Naive thymus-derived CD8-positive, alpha-beta T cell (primary cell): ENCODE measurements at places on chromosomes 2 and 18.

- DNase-seq, result no peak
These were observed 196.3 kb downstream of the MC4R start for GRCh38 chr18:60176259-60176658.

- no peak for DNase-seq
These were observed 30.9 kb upstream of the NAB1 start for GRCh38 chr2:190618030-190618429.

GRCh38 chr2:239747274-239747673 is 277.9 kb downstream of the NDUFA10 start:
- DNase-seq, result no peak

- no peak for DNase-seq
These were observed 309.7 kb downstream of the GULP1 start for GRCh38 chr2:188601391-188601790.

DNA sequence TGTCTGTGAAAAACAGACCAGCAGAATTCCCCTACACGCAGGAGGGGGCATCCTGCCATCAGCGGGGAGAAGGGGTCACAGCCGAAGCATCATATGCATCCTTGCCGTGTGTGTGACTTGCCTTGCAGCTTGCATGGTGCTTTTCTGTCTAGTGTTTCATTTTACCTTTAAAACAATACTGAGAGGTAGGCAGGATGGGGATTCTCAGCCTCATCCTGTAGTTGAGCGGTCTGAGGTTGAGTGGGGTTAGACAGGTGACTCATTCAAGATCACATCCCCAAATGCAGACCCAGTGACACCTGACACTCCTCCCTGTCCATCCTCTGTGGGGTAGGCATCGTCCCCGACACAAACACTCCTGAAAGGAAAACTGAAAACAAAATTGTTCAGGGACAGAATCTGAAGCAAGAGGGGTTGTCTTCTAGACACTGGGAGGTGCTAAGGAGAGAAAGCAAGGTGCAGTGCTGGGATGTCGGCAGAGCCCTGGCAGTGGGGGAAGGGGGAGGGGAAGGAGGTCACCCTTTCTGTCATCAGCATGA is 7.9 kb downstream of the ARL4C start:
- DNase-seq, result peak; percentile 58

DNA sequence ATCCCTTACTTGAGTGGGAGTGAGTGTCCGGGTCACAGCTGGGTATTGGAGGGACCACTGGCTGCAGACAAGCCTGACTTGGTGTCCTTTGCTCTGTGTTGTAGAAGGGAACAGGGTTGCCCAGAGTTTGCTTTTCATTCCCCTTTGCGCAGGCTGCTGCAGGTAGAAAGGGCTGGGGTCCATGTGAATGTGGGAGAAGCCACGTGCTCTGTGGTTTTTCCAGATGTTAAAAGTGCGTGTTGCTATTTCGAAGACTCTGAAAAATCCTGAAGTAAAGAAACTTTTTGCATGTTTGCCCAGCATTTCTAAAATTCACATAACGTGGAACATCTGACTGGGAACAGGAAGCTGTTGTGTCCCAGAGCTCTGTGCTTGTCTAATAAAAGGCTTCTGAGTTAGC is 28.8 kb downstream of the GLI2 start:
- no peak for DNase-seq

GRCh38 chr2:231204581-231204980 is 6.2 kb downstream of the ARMC9 start:
- DNase-seq, result no peak

- DNase-seq, result no peak
These were observed 372.6 kb upstream of the VRK2 start for GRCh38 chr2:57674025-57674424.

DNA sequence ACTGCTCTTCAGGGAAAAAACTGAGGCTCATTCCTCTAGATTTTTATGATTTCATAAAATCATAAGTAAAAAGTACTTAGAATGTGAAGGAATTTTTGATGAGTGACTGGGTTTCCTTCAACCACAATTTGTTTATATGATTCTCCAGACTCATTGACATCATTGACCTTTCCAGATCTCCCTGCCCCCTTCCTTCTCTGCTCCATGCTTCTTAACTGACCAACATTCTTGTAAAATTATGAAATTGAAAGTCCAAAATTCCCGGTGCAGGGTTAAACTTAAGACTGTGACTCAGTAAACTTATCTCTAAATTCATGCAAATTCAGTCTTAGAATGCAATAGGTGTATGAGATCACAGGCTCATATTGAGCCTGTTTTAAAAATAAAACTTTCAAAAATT is 648.9 kb downstream of the TDRD15 start:
- no peak for DNase-seq

DNA sequence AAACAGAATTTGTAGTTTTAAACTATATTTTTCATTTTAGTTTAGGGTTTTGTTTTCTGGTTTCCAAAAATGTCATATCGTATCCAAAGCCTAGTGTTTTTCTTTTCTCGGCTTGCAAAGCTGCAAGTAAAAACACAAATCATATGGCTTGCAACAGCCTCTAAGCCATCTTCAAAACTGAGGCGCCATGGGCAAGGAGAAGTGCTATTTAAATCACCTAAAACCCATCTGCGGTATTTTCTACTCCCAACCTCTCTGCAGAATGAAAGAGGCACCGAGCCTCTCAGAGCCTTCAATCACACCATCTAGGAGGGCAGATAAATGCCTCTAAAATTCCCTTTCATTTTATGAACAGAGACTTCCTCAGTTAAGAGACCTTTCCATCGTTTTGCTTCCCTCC is 25.2 kb downstream of the FECH start:
- DNase-seq, result no peak

DNA sequence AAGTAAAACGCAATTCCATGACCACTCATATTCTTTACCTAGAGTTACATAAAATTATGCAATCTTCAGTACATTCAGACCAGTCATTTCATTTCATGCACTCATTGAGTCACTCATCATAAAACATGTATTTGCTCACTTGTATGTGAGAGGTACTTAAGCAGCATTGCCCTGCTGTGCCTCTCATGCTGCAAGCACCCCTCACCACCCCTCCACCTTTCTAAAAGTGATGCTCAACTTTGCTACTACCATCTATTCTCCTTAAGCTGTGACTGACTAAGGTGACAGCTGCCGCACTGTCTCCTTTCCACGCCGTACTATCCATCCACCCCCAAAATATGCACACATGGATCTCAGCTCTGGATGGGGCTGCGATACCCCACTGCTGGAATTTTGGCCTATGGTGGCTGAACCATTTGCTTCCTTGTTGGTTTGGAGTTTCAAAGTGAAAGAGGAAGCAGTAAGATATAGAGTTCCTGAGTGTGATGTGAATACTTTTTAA is 7.2 kb downstream of the ARHGAP25 start:
- DNase-seq, result no peak

GRCh38 chr2:46364797-46365457 is 67.7 kb downstream of the EPAS1 start:
- DNase-seq, result no peak

GRCh38 chr2:20348542-20348941 is 2.1 kb downstream of the PUM2 start:
- DNase-seq, result no peak

- DNase-seq, result no peak
These were observed 906.7 kb downstream of the NRXN1 start for GRCh38 chr2:50125246-50125645.

GRCh38 chr18:11324956-11325882 is 175.8 kb upstream of the PIEZO2 start:
- DNase-seq, result no peak

GRCh38 chr2:9336576-9337314 is 86.6 kb downstream of the ITGB1BP1 start:
- no peak for DNase-seq

- DNase-seq, result no peak
These were observed 42.5 kb upstream of the PPP1CB start for GRCh38 chr2:28709101-28709500.

DNA sequence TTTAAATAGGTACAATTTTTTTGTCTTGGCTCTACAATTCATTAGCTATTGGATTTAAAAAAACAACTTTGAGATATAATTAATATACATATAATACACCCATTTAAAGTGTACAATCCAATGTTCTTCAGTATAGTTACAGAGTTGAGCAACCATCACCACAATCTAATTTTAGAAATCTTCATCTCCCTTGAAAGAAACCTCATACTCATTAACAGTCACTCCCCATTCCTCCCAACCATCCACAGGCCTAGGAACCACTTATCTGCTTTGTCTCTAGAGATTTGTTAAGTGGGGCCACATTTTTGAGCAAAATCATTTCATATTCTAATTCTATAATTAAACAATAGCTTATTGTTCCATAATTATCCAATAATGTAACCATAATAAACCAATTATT is 32.6 kb downstream of the MRPL33 start:
- no peak for DNase-seq

DNA sequence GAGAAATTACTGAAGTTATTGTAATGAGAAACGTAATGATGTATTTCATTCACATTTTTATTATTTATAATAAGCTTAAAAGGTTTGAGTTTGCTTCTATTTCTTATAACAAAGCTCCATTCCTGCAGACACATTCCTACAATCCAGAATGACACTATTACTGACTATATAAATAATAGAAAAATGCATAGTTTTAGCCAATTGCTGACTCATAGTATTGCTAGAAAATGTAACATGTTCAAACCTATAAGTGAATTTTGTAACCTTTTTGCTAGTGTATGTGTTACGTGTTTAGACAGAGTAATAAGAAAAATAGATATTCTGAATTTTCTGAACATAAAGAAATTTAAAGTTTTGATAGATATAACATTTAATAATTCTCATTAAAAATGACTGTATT is 9.3 kb upstream of the VWC2L start:
- no peak for DNase-seq

DNA sequence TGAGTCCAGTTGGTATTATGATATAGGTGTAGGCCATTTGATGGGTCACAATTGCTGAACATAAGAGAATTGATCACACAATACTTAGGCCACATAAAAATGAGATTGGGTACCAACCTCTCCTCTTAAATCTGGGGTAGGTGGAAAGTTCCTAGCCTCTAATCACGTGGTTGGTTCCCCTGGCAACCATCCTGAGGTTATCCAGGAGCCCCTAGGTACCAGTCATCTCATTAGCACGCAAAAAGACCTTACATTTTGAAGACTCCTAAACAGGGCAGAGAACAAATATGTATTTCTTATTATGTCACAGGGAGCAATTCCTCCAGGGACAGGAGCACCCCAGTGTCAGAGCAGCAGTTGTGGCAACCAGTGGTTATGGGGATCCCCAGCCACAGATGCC is 12.7 kb upstream of the SELENOI start:
- no peak for DNase-seq

GRCh38 chr2:150127346-150127990 is 360.0 kb downstream of the RND3 start:
- DNase-seq, result no peak

GRCh38 chr2:198277181-198277580 is 472.8 kb downstream of the PLCL1 start:
- DNase-seq, result no peak

GRCh38 chr2:21047141-21048009 is 3.5 kb upstream of the APOB start:
- DNase-seq, result no peak

DNA sequence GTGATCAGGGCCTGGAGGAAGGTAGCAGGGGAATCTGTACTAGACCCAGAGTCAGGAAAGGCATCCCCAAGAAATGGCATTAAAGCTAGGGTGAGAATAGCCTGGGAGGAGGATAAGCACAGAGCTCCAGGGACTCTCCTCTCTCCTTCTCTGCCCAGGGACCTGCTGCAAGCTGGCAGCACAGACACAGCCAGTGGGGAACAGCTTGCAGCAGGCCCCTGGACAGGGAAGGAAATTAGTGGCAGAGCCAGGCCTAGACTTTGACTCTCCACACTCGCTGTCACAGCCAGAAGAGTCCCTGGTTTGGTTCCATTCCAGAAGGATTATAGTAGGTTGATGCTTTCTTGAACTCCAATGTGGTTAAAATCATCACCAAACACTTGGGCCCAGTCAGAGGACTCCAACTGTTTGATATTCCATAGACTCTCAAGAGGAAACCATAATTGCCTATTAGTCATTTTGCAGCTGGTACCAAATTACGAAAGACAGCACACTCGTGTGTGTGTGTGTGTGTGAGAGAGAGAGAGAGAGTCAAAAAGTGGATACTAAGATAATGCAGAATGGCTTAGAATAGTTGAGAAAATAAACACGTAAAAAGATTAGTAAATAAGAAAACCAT is 95.5 kb upstream of the ATP8B1 start:
- no peak for DNase-seq

DNA sequence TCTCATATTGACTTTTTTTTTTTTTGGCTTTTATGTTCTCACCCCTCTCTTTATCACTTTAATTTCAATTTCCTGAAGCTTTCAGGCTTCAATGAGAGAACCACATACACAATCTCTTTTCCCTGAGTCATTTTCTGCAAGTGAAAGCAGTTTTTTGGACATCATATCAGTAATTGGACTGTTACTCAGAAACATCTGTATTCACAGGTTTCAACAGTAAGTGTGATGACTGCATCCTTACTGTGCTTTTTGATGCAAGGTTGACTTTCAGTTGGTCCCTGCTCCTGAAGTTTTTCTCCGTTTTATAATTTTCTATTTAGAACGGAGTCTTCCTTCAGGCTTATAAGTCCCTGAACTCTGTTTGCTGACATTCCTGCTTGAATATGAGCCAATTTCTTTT is 70.5 kb upstream of the CCBE1 start:
- DNase-seq, result no peak

GRCh38 chr2:77228391-77228790 is 293.8 kb downstream of the LRRTM4 start:
- no peak for DNase-seq

- no peak for DNase-seq
These were observed 158.2 kb upstream of the SALL3 start for GRCh38 chr18:78821396-78821795.

DNA sequence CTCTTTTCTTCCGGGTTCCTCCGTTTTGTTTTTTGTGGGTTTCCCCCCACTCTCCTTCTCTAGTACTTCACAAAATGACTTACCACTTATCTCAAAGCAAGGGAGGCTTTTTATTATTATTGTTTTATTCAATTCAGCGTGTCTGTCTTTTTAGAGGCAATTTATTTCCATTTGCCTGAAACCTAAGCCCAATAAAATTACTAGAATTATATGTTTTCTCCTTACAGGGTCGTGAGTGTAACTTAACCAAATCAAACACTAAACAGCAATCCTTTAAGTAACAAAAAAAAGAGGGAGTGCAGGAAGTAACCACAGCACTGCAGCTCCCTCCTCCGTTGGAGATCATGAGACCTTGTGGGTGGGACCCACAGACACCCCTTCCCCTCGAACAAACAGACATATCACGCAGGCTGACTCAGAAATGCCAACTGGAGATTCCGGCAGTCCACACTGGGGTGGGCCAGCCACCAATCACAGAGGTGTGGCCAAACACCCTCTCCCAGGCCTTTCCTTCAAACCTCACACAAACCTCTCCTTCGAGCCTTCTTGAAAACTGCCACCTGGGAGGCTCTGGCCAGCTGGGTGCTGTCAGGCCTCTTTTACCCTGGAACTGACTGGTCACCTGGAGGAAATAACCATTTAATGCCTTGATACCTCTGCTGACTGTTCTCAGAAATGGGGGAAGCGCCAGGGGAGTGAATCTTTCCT is 207.1 kb upstream of the SMAD2 start:
- no peak for DNase-seq

DNA sequence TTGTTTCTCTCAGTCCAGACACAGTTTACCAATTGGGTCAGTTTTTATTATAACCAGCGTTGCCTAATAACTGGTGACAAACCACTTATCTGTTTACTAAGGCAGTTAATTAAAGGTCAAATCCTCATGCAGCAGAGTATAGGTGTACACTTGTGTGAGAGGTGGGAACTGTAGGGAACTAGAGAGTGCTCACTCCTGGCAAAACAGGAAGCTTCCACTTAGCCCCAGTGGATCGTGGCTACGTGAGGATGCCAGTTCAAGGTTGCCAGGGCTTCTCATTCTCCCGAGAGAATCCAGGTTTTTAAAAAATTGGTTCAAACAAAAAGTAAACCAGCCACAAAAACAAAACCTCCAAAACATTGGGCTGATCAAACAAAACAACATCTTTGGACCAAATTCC is 8.1 kb downstream of the CYBRD1 start:
- DNase-seq, result no peak
